GF-D8 (cell line): ENCODE measurements at places on chromosomes 4 and X.

DNA sequence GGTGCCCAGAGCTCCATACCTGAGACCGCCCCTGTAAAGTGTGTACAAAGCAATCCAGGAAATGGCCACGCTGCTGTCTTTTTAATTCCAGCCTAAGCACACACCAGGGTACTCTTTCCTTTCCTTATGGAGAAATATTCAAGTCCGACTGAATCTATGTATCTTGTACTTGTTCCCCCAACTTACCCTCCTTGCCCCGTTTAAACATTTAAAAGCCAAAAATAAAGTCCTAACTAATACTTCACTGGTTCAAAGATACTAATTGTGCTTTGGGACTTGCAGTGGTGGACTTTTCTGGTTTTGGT is 731 bp upstream of the AMMECR1 start:
- no peak for DNase-seq

- DNase-seq: no peak
Measured at GRCh38 chr4:110704748-110705439, 82.0 kb upstream of the PITX2 start.

DNA sequence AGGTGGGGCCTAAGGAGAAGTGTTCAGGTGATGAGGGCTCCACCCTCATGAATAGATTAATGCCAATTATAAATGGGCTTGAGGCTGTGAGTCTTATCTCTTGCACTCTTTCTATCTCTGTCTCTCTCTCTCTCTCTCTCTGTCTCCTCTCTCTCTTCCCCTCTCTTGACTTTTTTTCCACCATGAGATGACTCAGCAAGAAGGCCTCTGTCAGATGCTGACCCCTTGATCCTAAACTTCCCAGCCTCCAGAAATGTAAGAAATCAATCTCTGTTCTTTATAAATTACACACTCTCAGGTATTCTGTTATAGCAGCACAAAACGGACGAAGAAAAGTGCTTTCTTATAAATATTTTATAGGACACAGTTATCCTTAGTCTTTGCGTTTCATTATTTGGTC is 184.9 kb upstream of the PCDH7 start:
- DNase-seq: no peak

GRCh38 chr4:23033796-23034195 is 341.1 kb downstream of the GBA3 start:
- DNase-seq: no peak

- DNase-seq: no peak
Measured at GRCh38 chr4:11904846-11905739, 476.4 kb upstream of the HS3ST1 start.

DNA sequence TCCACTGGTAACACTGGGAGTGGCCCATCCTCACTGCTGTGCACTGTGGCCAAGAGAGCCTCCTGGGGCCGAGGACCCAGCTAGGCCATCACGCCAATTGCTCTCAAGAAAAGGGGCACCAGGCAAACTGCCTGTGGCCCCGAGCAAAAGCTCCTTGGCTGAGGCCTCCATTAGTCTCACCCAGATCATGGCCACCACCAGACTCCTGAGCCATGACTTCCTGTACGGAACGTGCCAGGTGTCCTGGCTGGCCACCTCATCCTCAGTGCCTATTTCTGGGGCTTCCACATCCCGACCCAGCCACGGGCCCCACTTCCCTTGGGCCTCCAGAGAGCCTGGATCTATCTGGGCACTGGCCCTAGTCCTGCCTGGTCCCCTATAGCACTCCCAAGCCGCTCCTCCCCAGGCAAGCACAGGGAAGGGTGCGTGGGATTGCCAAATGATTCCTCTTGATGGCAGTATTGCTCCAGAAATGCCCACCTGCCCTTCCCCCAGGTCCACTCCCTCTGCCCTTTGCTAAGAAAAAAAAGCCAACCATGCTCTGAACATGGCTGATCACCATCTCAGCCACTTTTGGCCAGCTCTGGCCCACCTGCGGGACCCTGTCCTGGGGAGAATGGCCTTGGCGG is 212.6 kb upstream of the AGTR2 start:
- no peak for DNase-seq

GRCh38 chr4:120291541-120291940 is 224.9 kb upstream of the MAD2L1 start:
- DNase-seq: no peak

DNA sequence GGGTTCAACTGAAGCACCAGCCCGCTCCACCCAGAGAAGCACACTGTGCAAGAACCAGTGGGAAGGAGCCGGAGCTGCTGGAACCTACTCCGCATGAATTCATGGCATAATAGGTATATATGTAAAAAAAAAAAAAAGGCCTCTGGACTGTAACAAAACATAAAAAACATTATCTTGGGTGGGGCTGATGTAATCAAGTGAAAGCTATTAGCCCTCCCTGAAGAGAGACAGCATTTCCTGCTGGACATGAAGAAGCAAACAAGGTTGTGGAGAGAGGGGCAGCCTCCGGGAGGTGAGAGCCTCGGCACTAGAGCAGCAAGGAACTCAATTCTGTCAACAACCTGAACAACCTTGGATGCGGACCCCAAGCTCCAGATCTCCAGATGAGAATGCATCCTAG is 50.7 kb downstream of the PLAC1 start:
- no peak for DNase-seq

- DNase-seq: no peak
Measured at GRCh38 chrX:8743126-8743732, 11.3 kb upstream of the ANOS1 start.

DNA sequence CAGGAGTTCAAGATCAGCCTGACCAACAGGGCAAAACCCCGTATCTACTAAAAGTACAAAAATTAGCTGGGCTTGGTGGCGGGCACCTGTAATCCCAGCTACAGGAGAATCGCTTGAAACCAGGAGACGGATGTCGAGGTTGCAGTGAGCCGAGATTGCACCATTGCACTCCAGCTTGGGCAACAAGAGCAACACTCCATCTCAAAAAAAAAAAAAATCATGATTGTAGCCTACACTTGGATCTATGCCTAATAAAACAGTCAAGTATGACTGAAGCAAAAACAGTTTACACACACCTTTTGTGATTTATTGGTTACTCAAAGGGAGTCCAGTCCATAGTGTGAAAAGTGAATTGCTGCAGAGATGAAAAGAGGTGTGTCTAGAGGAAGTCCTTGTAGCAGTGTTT is 34.7 kb upstream of the TASL start:
- no peak for DNase-seq

DNA sequence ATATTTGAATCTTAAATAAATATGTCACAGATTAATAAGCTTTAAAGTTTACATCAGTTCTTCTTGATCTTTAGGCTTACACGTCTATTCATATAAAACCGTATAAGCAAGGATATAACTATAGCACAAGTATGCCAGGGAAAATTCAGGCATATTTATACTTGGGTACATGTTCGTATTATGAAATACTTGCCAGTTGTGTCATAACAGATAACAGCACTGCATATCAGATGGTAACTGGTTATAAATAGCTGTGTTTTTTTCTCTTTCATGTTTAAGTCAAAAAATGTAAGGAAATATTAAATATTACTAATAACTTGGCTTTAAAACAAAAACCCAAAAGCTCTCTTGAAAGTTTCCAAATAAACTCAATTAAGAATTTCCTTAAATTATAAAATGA is 17.5 kb downstream of the BRWD3 start:
- DNase-seq: no peak

- DNase-seq: no peak
Measured at GRCh38 chrX:130171446-130172126, at the start of gene RAB33A. Gene RAB33A (plus strand): TSS chrX:130171962. CDS start chrX:130172063, 101 bp downstream.

- no peak for DNase-seq
Measured at GRCh38 chr4:83315341-83315870, 19.2 kb downstream of the HPSE start.
